GM12892 (cell line): ENCODE measurements at places on chromosomes 16 and 17.

- no peak for DNase-seq
These were observed 17.8 kb downstream of the PROCA1 start for GRCh38 chr17:28693869-28694268.

DNA sequence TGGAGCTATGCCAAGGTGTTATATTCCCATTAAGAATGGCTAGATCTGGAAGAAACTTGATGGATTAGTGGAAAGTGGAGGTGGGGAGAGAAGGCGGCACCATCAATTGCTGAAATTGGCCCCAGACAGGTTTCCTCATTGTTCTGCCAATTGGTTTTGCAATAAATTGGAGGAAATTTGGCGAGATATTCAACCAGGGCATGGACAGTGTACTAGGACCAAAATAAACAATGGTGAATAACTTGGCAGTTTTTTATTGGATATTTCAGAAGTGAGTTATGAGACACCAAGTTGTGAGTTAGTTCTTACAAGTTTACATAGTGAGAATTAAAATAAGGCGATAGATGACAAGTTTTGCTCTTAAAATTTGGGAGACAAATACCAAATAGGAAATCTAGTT is 41.1 kb upstream of the SOX9 start:
- no peak for DNase-seq

DNA sequence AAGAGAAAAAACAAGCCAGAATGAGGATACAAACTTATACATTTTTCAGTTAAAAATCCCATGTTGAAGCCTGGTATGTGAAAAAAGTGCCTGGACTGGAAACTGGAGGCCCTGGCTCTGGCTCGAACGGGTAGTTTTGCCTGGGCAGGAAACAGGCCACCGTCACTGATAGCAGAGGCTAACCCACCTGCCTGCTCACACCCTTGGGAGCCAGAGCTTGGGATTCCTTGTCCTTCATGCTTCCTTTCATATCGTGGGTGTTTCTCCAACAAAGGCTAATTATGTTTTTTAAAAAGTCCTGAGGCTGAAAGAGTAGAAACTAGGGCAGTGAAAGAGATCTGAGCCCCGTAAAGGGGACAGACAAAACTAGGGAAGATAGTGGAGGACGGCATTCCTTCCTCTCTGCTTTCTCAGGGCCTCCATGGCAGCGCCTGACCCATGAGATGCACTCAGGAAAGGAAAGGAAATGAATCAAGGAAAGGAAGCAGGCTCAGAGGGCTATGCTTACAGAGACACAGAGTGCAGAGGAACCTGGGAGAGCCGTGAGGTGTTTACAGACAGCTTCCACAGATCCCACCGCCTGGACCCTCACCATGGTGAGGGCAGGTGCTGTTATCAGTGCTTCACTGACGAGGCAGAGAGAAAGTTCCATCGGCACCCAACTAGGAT is 138.1 kb downstream of the PARN start:
- no peak for DNase-seq

DNA sequence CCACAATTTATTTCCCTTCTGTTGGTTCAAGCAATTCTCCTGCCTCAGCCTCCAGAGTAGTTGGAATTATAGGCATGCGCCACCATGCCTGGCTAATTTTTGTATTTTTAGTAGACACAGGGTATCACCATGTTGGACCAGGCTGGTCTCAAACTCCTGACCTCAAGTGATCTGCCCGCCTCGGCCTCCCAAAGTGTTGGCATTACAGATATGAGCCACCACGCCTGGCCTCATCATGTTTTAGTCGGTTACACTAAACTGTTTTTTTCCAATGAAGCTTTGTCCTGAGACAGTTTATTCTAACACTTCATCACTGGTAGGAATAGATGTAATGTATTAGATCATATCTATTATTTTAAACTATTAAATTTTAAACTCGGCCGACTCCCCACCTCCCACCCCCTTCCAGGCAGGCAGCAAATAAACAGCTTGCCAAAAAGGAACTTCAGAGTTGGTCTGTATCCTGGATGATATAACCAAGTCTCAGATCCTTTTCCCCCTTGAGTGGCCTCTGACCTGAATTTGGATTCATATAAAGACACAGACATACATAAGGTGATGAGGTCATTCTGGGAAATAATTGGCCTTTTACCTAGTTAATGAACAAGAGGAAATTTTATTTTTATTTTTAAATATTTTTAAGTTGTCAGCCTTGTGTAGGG is 18.4 kb upstream of the CORO6 start:
- DNase-seq, result no peak

DNA sequence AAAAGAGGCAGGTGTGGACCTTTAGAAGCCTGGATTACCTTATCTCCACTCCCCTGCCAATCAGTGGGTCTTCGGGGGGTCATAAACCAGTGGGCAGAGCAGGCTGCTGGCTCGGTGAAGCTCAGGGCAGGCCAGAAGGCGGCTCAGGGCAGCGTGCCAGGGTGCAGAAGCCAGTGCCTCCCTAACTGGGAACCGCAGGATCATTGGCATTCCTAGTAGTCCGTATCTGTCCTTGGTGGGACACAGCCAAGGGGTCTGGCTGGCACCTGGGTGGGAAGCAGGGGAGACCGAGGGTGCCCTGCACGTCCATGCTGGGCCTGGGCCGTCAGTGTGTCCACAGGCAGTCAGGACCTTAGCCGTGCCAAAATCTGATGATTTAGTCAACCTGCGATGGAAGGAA is 76.8 kb downstream of the SEC14L1 start:
- no peak for DNase-seq

DNA sequence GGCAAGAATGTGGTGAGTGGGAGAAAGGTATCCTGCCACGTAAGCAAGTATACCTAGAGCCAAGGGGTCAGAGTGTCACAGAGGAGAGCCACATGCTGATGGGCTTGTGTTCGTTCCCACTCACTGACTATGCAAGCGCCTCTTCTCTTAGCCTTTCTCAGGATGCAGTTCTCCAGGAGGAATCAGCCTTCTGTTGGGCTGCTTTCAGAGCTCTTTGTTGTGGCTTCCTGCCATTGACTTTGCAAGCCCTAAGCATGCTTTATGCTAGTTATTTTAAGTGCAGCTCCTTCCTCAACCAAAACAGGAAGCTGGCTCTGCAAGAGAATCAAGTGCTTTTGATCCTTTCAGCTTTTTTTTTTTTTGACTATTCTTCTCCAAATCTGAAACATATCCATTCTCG is 66.6 kb downstream of the SIAH1 start:
- DNase-seq, result no peak

GRCh38 chr16:87764600-87765472 is 950 bp downstream of the KLHDC4 start:
- no peak for DNase-seq

- DNase-seq, result no peak
These were observed 1.2 kb downstream of the ZNF500 start for GRCh38 chr16:4765511-4766474.

GRCh38 chr17:67546578-67547527 is 169.8 kb downstream of the PITPNC1 start:
- peak; percentile 56 for DNase-seq

DNA sequence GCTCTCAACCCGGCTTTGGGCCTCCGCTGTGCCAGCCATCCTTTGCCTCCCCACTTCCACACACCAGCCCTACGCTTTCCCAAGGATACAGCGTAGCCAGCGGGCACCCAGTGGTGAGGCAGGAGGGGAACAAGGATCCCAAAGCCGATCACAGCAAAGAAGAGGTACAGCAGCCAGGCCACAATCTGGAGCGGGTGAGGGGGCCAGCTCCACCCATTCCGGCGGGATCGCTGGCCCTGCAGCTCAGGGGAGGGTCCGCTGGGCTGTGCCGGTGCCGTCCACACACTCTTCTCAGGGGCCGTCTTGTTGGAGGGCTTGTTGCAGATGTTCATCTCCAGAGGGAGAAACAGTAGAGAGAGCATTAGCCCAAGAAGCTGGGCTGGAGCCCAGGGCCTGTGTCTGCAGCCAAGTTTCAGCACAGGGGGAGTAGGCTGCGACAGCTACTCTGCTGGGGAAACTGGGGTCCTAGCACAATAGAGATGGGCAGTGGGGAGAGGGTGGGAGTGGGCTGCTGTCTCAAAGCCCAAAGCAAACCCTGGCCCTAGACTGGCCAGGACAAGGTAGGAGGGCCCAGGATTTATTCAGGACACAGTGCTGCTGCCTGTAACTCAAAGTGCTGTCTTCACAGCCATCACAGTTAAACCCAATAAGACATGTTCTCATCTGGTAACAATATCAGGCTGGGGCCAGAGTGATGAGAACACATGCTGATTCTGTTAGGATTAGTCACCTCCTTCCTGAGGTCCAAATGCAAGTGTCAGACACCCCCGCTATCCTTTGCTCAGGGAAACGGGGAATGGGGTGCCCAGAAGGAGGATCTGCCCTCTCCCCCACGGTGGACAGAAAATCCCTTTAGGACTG is 9.9 kb downstream of the ZDHHC1 start:
- no peak for DNase-seq

DNA sequence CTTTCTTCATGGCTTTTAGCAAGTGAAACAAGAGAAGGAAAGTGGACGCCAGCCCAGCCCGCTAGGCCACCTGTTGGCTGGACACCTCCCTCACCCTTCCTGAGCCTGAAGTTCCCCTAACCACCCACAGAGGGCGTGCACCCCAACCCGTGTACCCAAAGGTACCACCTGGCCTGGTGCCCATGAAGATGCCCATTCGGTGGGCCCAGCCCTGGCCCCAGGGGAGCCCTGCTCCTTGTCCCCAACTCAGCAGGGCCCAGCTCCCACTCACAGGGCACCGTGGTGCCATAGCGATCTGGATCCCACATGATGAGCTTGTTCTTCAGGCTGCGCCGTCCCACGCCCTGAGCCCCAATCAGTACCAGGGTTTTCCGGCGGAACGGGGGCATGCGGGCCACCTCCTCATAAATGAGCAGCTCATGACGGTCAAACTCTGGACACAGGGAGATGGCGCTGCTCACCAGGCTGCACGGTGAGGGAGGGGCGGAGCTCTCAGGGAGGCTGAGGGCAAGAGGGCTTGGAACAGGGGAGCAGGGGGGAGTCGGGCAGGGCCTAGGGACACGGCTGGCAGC is 26.8 kb downstream of the MPP2 start:
- peak; percentile 69 for DNase-seq

DNA sequence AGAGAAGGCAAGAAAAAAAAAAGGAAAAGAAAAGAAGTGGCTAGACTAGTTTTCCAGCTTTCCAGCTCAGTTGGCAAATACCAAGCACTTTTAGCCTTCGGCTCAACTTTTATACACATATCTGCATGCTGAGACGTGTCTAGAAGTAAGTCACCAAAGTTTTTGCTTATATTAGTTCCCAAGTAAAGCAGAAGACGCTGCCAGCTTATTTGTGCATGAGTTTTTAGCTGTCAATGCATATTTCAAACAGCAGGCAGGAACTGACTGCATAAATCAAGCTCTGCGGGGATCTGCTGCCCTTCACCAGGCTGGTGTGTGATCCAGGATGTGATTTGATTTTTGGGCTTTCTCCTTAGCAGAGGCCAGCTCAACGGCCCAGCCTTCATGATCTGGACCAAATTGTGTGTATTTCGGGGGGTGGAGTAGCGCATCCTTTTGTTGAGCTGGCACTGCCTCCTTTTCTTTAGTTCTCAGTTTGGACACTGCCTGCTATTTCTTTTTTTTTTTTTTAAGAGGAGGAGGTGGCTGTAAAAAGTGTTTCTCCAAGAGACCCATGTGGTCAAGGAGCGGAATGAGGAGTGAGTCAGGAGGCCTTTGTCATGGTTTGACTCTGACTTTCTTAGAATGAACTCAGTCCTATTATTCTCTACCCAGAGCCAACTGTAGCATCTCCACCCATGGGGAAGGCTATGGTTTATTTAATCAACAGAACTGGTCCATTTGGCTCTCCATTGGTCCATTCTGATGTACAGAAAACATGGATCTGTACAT is 162.6 kb upstream of the XYLT1 start:
- no peak for DNase-seq

GRCh38 chr17:78174870-78175642 is 6.7 kb downstream of the SYNGR2 start:
- no peak for DNase-seq

DNA sequence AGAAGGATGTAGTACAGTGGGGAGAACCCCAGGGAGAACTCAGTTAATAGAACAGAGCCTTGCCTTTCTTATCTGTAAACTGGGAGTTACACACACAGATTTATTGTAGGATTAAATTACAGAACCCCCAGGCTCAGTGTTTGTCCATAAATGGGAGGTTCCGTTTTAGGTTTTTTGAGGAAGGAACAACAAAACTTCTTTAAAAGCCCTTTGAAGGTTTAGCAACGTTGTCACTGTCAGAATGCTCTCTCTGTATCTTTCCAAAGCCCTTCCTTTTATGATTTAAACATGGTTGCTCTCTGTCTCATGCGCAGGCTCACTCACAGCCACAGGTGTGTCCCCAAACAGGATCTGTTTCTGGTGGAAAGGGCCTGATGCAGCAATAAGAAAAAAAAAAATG is 9.4 kb upstream of the GNA13 start:
- DNase-seq, result no peak

- no peak for DNase-seq
These were observed 780 bp upstream of the DCAKD start for GRCh38 chr17:45052052-45052772.

- no peak for DNase-seq
These were observed 52.5 kb upstream of the DHX40 start for GRCh38 chr17:59512844-59513385.

- DNase-seq, result no peak
These were observed 478.3 kb upstream of the HSBP1 start for GRCh38 chr16:83329441-83329840.

DNA sequence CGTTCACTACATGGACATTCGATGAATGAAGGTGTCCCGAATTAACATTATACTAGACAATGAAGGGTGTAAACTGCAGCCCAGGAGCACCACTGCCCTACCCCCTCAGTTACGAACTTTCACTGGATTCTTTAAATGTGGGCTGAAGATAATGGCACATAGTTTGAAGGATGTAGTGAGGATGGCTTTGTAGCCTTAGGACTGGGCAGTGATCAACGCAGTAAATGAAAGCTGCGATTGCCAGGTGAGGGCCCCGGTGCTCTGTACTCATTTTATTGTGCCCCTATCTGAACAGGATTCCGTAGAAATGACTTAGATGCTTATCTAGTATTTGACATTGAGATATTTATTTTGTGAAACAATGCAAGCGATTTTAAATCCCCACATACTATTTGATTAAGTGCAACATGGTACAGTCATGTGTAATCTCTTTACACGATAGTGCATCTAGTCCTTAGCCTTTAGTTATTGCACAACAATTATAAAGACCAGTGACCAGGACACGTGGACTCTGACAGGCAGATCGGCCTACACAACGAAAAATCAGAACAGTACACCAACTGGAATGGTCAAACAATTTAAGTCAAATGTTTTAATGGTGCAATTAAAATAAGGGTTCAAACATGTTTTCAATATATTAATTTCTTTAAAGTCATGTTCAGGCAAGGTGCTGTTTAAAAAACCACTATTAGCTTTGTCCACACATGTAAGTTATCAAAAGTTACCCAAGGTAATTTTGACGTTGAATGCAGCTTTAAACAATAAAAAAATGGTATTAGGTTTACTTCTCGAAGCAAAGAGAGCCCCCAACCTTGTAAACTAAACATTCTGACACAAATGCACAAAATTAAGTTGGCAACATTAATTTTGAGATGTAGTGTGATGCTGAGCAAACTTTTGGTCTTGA is 17.4 kb upstream of the ERN1 start:
- no peak for DNase-seq
